Stimulated activated CD4-positive, alpha-beta T cell treated with anti-CD3 and anti-CD28 coated beads, Interleukin-4, amount 100 ng/mL, for 48 hours (primary cell): ENCODE measurements at places on chromosomes 4 and X.

DNA sequence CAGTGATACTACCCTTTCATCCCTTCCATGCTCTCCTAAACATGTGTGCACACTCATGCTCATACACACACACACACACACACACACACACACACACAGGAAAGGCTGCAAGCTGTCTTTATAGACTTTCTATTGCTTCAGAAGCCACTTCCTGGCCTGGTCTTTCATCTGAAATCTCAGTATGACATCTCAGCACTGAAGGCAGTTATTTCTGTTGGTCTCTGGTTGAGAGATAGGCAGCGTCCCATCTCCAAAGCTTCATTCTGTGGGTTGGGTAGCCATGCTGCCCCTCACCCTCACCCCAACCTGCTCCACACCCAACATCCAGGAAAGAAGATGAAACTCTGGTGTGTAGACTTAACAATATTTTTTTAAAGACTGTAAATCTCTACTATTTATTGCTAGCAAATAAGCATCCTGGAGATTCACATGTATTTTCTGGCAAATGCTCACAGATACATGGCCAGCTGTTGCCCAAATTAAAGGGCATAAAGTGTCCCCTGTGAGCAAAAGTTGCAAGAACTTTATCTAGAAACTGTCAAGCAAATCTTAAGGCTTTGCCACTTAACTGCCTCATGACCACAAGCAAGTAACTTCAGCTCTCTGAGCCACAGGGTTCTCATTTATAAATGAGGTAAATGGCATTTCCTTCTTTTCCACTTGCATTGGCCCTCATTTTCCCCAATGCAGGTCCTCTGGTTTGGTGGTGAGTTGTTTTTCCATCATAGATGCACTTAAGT, 189.8 kb upstream of the AFF2 start:
- peak; percentile 12 for DNase-seq

DNA sequence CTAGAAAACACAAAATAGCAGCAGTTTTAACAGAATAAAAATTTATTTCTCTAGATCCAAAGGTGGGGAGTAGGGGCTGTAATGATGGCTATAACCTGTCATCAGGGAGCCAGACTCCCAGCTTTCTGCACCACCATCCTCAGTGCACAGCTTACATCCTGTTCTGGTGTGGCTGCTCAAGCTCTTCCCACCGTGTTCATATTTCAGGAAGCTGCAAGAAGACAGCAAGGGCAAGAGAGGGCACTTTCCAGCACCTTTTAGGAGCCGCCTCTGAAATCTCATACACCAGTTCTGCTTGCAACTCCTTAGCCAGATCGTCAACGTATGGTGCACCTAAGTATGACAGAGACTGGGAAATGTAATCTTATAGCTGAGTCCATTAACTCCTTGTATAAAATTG, 253.7 kb downstream of the CENPC start:
- DNase-seq: no peak

GRCh38 chrX:72712094-72712755, 1.9 kb downstream of the PHKA1 start:
- no peak for DNase-seq

DNA sequence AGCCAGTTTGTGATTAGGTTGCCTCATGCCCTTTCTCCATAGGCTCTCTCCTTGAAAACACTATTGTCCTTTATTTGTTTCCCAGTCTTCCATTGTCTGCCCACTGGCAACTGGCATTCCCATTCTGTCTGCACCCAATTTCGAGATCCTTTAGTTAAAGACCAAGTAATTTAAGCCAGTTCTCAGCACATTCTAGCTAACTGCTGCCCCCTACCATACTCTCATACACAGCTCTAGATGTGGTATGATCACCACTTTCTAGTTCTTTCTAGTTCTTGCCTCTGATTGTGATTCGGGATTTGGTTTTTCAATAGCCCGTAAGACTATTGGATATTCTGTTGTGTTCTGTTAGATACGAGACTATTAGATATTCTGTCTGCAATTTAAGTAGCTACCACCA, 135.8 kb upstream of the TRPC5 start:
- no peak for DNase-seq

GRCh38 chr4:158998624-158999023, 104.3 kb upstream of the RAPGEF2 start:
- no peak for DNase-seq

- DNase-seq: no peak
Observed at GRCh38 chrX:15567886-15568616, 32.7 kb downstream of the ACE2 start.

DNA sequence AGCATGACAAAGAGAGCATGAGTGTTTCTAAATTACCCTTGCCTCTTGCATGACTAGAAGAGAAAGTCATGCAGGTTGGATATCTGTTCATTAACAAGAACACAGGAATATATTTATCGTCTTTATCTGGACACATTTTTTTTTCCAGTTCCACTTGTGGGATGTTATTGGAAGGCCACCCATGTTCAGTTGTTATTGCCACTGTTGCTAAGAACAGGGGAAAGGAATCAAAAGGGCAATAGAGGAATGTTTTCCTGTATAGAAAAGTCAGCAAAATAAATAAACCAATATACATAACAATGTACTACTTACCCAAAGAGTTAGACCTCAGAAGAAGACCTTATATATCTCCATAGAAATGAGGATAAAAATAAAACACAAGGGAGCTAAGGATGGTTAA, 270.1 kb downstream of the QDPR start:
- DNase-seq: no peak

GRCh38 chrX:150762258-150763165, 69.3 kb downstream of the MTMR1 start:
- no peak for DNase-seq

DNA sequence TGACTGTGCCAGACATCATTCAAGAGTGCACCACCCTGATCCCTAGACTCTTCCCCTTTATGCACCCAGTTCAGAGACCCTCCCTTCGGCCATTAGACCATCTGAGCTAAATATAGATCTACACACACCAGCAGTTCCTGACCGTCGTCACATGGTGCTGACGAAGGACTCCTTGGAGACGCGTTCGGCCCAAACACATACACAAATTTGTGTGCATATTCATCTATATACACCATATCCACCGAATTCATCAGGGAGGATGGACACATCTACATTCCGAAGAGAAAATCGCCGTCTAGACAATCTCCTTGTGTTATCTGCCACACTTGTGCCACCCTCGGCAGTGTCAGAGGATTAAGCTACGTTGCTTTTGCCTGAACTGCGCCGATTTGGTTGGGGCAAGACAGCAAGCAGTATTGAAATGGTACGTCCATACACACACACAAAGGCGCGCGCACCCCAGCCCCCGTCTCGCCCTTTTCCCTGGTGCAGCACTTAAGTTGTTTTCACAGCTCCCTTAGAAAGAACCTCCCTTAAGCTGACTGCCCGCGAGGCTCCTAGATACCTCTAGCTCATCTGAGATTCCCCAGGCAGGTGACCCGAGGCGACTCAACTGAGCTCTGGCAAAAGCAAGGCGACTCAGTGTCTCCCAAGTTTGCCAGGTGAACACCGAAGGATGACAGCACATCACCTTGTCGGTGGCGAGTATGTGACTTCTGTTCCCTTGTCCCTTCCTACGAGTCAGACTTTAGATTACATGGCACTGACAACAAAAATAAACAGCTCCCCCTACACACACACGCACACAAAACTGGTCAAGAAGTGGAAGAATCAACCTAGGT, 1.0 kb downstream of the RASGEF1B start:
- DNase-seq: peak; percentile 19

DNA sequence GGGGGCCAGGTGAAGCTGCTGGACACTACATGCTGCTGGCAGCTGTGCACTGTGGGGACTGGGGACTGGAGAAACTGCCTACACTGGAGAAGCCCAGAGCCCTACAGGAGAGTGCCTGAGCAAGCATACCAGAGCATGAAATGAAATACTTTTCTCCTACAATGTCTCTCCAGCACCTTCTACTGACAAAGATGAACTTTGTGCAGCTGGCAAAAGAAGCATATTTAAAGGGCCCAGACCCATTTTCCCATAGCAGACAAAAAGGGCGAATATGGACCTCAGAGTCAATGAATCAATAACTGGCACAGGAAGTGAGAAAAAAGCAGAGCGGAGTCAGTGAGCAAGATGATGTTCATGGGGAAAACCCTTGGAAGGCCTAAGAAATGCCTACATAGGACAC, 30.9 kb upstream of the GK start:
- no peak for DNase-seq

- no peak for DNase-seq
Observed at GRCh38 chr4:48799157-48799556, 19.1 kb upstream of the FRYL start.

- no peak for DNase-seq
Observed at GRCh38 chr4:92305148-92305877, 1.5 kb downstream of the GRID2 start.

GRCh38 chr4:3255611-3256186, 6.7 kb downstream of the MSANTD1 start:
- no peak for DNase-seq
